ENCODE measurements at places on chromosomes 6 and 20. TPM values are rescaled to one million over a fixed set of nuclear protein-coding genes. Genes with fewer than 3 reads are reported as not detected.

DNA sequence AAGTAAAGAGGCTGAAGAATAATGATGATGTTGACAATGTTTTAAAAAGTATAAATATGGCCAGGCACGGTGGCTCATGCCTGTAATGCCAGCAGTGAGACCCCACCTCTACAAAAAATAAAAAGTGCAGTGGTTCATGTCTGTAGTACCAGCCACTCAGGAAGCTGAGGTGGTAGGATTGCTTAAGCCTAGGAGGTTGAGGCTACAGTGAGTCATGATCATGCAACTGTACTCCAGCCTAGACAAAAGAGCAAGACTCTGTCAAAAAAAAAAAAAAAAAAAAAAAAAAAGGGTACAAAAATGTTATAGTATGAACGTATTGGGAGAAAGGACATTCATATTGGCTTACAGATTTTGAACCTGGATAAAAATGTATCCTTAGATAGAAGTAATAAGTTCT, 543.1 kb upstream of the IRAK1BP1 start:
- DNase-seq, result no peak

ADGRG6 gene
- total RNA-seq, result 43.5 TPM

DNA sequence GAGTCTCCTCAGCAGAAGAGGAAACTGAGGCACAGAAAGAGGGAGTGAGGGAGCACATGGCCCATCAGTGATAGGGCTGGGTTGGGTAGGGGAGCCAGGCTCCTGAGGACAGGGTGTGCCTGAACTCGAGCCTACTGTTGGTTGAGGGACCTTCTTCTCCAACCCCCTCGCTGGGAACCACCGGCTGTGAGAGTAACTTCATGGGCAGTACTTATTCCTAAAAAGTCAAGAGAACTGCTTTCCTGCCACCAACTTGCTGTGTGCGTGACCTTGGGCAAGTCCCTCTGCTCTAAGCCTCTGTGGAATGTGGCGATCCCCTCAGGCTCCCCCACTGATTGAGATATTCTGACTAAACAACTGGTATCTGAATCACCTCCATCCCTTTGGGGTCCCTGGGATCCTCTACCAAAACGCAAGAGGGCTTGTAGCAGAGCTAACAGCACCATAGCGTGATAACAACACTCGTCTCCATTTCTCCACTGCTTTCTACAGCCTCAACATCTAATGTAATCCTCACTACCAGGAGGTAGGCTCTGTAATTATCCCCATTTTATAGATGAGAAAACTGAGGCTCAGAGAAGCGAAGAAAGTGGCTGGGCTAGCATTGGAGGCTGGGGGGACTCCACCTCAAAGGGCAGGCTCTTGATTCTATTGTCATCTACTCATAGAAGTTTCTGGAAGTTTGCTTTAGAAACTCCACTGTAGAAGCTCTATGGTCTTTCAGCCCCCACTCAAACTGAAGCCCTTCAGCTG, 76.0 kb downstream of the JPH2 start:
- no peak for DNase-seq

CASP8AP2 gene
- total RNA-seq, result 18.8 TPM

GABRR1 gene
- 0.20 TPM for total RNA-seq

ITCH gene
- total RNA-seq, result 54.8 TPM

DNA sequence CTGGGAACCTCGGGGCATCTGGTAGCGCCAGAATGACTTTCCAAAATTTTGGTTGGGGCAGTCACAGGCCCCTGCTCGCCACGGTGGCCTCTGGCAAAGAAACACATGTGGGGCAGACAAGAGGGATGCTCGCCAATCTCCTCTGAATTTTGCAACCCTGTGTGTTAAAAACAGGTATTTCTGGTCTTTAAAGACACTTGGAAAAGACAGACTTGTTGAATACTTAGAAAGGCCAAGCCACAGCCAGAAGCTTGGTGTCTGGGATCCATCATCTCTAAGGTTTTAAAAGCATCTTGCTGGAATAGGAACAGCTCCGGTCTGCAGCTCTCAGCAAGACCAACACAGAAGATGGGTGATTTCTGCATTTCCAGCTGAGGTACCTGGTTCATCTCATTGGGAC, 31.2 kb downstream of the HLA-E start:
- no peak for DNase-seq

All from skin of body (tissue), 3 donors.